Spinal cord (tissue), 10 donors: ENCODE measurements at places on chromosomes 16 and 17.

DNA sequence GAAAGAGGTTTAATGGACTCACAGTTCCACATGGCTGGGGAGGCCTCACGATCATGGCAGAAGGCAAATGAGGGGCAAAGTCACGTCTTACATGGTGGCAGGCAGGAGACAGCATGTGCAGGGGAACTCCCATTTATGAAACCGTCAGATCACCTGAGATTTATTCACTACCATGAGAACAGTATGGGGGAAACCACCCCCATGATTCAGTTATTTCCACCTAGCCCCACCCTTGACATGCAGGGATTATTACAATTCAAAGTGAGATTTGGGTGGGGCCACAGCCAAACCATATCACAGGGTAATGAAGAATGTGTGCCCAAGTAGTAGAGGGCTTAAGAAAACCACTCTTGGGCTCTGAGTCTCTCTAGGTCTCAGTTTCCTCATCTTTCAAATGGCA, 85.1 kb downstream of the PRKCB start:
- no peak for DNase-seq

- DNase-seq, result peak; percentile 67
These were observed 45.4 kb downstream of the STH start for GRCh38 chr17:46044286-46044928.

DNA sequence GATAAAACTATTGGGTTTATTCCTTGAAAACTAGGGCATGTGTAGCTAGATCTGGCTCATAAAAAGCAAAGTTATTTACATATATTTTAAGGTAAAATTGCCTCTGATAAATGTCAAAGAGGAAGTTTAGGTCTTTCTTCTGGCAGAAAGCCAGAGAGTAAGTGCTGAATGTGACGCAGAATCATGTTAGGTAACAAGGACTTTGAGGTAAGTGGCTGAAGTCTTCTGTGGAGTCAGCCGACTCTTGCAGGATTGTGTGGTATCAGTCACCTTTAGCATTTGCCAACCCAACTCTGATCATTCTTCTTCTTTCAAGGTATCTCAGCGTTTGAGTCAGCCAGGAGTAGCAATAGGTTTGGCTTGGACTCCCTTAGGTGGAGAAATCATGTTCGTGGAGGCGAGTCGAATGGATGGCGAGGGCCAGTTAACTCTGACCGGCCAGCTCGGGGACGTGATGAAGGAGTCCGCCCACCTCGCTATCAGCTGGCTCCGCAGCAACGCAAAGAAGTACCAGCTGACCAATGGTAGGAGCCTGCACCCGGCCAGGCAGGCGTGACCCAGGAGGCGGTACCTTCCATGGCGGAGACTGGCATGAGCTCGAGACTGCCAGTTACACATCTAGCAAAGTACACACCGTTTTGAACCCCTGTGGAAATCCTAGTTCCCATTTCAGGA, 37.9 kb downstream of the SIAH1 start:
- DNase-seq, result no peak

DNA sequence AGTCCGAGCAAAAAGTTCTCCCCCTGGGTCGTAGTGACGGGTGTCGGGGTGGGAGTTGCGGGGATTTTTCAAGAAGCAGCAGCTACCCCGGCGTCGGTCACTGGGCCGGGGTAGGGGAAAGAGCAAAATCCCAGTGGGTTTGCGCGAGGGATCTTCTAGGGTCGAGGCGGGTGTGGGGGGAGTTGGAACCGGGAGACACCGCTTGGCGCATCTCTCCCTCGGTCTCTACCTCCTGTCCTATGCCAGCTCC, 2.3 kb upstream of the UBTF start:
- DNase-seq, result no peak

- DNase-seq, result no peak
These were observed 32.1 kb downstream of the HELZ start for GRCh38 chr17:67212714-67213417.

GRCh38 chr16:20638711-20639335, 58.7 kb downstream of the ACSM1 start:
- DNase-seq, result no peak

GRCh38 chr16:35599429-35600160, 2140.2 kb downstream of the TP53TG3F start:
- DNase-seq, result no peak

DNA sequence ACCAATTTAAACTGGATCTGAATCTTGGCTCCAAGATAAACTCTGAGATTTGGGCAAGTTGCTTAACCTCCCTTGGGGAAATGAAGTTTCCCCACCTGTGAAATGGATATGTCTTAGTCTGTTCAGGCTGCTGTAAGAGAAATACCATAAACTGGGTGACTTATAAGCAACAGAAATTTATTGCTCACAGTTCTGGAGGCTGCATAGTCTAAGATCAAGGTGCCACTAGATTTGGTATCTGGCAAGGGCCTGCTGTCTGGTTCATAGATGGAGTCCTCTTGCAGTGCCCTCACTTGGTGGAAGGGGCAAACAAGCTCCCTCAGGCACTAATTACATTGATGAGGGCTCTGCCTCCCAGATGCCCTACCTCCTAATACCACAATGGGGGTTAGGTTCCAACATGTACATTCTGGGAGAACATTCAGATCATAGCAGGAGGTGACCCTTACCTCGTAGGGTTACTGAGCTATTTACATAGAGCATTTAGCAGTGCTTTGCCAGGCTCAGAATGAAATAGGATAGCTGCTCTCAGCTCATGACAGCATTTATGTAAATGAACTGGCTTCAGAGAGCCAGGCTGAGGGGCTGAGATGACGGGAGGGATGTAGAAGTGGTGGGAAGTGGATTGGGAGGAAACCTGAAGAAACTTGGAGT, 83.9 kb downstream of the SPECC1 start:
- DNase-seq, result no peak

DNA sequence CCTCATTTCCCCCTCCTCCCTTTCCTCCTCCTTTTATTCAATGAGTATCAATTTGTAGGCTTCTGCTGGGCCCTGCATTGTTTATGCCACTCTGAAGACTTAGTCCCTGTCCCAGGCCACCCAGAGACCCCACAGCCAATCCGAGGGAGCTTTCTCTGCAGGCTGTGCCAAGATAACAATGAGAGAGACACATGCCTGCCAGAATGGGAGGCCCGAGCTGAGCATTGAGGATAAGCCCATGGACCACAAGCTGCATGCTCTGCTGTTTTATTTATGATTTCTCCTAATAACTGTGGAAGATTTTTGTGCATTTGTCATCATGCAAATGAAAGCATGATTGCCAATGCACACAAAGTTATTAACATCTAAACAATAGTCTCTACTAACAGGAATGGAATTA, 3.0 kb downstream of the RCVRN start:
- no peak for DNase-seq

DNA sequence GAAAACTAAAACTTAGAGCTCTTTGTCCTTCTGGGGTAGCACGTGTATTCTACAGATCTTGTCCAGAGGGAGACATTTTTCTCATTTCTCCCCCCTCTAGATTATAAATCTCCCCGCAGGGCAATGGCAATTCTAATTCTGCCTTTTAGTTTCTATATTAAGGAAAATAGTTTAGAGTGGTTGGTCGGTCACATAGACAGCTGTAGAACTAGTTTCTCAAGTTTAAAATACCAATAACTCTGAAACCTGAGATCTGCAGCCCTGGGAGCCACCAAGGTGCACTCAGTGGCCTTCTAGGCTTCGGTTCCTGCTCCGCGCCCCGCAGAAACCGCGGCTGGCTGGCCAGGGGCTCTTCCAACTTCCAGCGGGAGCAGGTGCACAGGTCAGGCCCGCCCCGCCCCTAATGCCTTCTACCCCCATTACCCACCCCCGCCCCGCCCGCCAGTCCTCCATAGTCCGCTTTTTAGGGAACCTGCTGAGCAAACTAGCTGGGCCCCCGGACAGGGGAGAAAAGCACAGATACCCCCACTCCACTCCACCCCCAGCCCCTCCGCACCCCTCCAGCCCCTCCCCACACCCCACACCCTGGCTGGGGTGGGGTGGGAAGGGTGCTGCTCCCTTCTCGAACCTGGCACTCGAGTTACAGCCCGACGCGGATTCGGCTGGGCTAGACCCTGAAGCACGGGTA, 431 bp downstream of the SLFN11 start:
- DNase-seq, result no peak

DNA sequence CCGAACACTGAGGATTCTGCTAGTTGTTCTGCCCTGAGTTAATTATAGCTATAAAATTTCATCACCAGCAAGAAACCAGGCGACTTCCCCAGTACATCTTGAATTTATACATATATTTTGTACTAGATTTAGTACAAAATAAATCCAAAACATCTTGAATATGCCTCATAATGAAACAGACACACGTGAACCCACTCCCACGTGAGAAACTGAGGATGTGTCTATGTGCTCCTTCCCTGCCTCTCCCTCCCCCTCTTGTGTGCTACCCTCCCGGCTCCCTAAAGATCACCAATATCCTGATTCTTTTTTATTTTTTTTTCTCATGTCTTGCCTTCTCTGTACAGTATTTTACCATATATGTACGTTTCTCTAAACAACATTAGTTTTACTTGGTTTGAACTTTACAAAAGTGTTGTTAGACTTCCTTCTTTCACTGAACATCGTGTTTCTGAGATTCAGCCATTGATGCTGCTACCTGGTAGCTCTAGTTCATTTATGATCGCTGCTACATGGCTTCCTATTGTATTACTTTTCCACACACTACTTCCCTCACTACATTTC, 1.1 kb upstream of the LCMT1 start:
- DNase-seq, result no peak

GRCh38 chr17:29012535-29012934, 6.7 kb upstream of the SEZ6 start:
- DNase-seq, result no peak

DNA sequence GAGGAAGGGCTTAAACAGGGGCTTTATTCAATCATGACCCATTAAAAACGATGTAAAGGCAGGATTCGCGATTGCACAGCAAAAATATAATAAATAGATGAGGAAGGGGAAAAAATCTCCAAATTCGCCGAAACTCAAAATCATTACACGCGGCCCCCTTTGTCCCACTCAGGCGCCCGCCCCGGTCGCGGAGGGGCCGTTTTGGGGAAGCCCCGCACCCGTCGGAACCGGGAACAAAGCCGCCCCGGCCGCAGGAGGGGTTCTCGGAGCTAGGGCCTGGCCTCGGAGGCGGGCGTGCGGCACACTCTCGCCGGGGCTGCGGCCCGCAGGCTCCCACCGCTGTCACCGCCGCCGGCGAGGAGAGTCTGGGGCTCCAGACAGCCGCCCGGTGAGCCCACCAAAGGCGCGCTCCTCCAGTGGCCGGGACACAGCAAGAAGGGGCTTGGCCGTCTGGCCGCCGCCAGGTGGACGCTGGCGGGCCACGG, 521 bp downstream of the C16orf87 start:
- peak; percentile 11 for DNase-seq

DNA sequence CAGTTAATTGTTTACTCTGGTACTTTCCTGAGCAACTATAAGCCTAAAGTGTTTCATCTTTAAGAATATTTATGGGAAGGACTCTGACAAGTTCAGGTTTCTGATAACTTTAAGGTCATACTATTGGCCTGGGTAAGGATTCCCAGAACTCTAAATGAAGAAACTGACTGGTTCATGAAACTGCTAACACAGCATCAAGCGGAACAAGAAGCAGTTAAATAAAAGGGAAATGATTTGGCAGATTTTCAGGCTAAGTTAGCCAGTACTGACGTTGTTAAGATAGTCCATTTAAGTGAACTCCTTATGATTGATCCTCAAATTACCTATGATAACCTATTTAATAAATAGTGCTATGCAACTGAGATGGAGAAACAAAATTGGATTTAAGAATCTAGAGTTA, 101.6 kb upstream of the CES5A start:
- no peak for DNase-seq

- peak; percentile 82 for DNase-seq
These were observed 920.9 kb upstream of the GOT2 start for GRCh38 chr16:59655031-59655430.

DNA sequence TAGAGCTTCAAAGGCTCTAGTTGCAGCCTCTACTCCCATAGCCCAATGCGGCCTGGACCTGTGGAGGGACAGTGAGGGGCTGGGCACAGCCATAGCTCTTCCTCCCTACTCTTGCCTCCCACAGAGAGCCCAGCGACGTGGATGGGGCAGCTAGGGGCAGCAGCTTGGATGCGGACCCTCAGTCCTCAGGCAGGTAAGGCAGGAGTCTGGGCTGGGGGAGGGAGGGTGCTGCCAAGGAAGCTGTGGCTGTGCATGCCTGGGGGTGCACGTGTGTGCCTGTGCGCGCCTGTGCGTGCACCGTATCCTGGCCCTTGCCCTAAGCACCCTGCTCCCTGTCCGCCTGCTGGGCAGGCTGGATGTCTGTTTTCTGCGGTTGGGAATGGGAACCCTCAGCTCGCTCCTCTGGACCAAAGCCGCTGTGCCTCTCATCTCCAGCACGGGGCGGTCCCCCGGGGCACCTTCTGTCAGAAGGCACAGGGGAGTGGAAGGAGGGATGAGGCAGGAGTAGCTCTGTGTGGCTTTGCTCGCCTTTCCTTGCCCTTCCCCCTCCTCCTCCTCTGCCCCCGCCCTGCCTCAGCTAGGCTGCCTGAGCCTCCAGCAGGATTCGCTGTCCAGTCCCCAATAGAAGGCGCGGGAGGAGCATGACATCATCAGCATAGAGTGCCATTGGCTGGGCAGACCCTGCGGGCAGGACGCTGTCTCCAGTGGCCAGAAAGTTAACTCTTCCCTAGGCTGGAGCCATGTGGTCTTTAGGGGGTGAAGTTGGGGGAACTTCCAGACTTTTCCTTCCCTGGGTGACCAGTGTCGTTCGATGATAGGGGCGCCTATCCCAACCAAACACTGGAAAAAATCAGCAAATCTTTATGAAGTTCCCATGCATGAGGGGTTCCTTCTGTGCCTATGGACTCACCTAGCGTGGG, 797 bp downstream of the PRCD start:
- peak; percentile 91 for DNase-seq

GRCh38 chr16:65772134-65772732, 594.3 kb upstream of the CDH5 start:
- no peak for DNase-seq

DNA sequence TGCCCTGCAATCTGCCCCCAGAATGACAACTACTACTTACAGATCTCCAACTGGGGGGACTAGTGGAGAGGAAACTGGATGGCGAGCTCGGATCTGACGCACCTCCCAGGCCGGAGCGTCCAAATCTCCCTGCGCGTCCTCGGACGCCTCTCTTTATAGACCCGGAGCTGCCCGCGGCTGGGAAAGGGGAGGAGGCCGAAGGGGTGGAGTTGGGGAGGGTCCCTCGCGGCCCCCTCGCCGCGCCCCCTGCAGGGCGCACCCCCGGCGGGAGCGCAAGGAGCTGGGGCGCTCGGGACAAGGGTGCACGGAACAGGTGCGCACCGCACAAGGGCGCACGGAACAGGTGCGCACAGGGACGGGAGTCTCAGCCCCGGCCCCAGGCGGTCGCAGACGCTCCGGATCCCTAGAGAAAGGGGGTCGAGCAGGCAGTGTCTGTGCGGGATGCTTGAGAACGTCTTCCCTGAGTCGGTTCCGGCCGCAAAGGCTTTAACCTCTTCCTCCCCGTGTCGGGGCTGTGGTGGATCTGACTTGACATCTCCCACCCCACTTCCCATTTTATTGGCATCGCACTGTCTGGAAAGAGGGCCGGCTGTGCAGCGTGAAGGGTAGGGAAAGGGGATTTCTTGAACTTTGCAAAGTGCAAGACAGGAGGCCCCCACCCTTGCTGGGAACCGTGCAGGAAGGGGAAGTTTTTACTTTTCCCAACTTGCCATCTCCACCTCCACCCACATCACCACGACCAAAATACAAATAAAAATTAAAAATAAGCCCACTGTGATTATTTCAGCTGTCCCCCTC, at the start of gene MYH11:
TSS of gene MYH11 (minus strand) at position 128 of the 798 bp plus-strand sequence. CDS start 18,776 bp downstream, outside the sequence.
- DNase-seq, result no peak
